CD8-positive, alpha-beta memory T cell (primary cell): ENCODE measurements at places on chromosomes 6 and 20. TPM values are rescaled to one million over a fixed set of nuclear protein-coding genes. Genes with fewer than 3 reads are reported as not detected.

Gene DPPA5
- not detected for polyA plus RNA-seq

Gene CD83
- polyA plus RNA-seq = 3.2 TPM

DNA sequence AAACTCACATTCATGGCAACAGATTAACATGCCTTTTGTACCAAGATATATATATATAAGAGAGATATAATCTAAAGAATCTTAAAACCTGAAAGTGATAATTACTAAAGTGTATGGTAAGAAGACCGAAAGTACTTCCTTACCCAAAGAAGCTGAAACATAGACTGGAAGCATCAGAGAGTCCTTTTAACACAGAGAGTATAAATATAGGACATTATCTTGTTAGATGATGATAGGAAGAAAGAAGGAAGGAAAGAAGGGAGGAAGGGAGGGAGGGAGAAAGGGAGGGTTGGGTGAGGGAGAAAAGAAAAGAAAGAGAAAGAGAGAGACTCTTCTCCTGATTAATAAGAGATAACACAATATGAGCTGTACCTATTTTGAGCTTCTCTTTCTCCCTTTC is 68.2 kb downstream of the PHIP start:
- no peak for DNase-seq

- DNase-seq = no peak
Measured at GRCh38 chr20:59471653-59472421, 132.5 kb upstream of the PHACTR3 start.

Gene PPP1R16B
- 40.2 TPM for polyA plus RNA-seq

DNA sequence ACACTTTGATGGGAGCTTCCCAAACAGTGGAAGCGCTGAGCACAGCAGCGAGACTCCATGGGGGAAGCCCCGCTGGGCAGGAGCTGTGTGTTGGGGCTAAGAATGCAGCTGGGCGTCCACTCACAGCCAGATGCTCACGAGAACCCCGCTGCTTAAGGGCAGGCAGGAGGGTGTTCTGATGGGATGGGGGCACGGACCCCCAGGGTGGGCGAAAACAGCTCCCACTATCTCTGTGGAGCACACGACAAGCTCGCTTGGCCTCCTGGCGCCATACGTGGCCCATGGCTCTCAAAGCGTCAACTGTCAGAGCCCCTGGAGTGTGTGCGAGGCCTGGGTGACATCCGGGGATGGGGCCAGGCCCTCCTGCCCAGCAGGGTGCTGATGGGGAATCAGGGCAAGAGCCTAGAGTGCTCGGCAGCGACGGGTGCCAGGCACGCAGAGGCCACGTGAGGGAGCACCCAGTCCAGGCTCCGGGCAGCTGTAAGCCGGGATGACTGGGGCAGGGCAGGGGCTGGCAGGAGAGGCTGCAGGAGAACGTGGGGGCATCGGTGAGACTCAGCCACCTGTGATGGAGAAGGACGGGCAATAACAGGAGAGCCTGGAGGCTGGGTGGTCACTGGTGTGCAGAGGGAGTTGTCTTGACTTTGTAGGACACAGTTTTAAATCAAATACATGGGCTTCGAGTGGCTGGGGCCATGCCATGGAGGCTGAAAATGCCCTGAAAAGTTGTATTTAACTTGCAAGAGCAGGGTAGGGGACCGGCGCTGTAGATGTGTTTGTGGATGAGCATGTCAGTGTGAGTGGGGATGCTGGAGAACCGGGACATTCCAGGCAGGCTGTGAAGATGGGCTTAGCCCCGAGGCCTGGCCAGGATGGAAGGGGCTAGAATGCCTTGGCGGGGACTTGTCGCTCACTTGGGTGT is 27.3 kb downstream of the PYGB start:
- DNase-seq = no peak

Gene MUC22
- polyA plus RNA-seq = not detected

DNA sequence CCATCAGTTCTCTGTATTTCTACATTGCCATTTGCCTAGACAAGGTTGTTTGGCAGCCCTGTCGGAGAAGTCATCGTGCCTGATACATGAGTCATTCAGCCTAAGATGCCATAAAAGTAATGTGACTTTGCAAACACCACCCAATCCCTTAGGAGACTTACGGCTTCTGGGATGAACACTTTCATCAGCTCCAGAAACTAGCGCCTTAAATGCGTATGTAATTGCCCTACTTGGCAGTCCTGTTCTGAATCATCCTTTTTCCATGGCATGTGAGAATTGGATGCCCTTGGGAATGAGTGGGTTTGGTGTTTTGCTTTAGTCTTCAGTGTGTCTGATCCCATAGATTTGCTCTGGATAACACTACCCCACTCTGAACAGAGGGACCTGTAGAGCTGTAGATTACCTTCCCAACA is 158.5 kb downstream of the SASH1 start:
- DNase-seq = no peak

GRCh38 chr6:150835620-150836019 is 29.9 kb upstream of the MTHFD1L start:
- no peak for DNase-seq

Gene SLC17A5
- 9.7 TPM for polyA plus RNA-seq

- DNase-seq = no peak
Measured at GRCh38 chr20:25738198-25738597, 41.5 kb upstream of the ZNF337 start.

DNA sequence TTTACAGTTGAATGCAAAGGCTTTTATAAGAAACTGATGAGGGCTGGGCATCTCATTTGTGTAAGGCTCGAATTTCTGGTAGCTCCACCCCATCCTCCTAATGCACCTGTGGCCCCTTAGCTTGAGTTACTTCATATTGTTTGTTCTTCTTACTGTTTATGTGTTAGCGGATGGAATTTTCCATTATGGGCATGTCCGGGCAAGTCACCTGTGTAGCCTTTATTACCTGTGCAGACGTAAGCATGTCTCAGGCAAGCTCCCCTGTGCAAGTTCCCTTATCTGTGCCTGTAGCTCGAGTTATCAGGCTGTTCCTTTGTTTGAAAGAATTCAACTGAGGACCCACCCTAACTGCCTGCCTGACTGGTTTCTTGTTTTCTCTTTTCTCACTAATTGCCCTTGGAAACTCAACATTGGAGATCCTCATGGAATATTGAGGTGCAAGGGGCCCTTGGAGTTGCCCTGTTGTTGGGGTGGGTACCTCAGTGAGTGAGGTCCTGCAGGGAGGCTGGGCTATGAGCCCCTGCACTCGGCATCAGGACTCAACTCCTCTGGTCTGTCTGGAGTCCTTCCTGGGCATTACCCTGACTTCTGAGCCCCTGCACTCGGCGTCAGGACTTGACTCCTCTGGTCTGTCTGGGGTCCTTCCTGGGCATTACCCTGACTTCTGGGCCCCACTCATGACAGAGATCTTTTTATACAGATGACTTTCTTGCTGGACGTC is 207.9 kb upstream of the SULF2 start:
- no peak for DNase-seq

Gene UFL1
- 20.7 TPM for polyA plus RNA-seq

DNA sequence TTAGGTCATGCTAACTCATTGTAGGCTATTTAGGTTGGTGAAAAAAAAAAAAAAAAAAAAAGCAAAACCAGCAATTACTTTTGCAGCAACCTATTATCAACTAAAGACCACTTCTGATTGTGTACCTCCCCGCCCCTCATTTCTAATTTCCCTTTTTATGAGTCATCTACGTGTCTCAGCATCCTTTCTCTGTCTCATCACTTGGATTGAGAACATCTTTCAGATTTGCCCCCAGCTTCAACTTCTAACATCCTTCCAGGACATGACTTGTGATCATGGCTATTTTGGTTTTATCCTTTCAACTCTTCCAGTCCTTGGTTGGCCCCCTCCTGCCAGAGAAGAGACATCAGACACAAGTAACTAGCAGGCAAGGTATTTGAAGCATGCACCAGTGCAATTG is 156.7 kb upstream of the CCN2 start:
- DNase-seq = no peak

DNA sequence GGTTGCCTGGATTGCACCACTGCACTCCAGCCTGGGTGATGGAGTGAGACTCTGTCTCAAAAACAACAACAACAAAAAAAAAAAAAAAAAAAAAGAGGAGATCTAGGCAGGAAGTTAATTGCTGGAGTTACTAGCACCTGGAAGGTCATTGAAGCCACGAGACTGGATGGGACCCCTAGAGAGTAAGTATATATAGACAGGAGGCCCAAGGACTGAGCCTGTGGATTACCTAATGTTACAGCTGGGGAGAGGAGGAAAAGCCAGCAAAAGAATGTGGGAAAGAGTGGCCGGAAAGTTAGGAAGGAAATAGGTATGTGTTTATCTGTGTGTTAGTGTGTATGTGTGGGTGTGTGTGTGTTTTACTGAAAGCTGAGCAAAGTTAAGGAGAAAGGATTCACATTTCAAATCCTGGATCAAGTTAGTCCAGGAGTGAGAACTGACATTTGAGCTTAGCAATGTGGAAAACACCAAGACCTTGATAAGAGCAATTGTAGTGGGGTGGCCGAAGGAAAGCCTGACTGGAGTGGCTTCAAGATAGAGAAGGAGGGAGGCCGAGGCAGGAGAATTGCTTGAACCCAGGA is 38.4 kb downstream of the ANKRD6 start:
- no peak for DNase-seq

DNA sequence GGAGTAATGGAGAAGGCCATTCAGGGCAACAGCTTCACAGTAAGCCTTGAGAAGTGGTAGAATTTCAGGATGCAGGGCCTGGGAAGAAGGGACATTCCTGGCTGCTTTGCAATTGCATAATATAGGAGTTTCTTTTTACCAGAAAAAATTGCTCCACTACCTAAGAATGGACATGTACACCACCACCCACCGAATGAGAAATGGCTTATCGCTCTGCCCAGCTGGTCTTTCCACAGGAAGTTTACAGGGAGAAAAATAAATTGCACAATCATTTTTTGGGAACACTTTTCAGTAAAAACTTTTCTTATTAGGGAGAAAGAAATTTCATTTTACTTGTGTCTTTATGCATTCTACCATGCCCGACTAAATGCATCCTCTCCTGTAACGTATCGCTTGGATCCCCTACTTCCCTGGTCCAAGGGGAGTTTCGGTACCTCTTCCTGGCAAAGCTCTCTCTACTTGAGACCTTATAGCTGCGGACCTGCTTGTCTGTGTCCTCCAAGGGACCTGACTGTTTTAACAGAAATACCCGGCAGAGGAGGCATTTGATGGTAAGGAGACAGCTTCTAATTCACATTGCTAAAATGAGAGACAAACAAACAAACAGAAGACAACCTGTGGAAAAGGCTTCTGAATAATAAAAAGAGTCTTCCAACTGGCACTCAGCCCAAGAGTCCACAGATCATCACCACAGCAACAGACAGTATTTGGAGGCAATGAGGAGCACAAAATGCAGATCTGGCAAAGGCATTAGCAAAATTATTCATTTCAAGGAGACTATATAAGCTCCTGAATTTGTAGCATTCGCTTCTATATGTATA is 54.2 kb downstream of the MAP3K5 start:
- no peak for DNase-seq

GRCh38 chr20:50358971-50359370 is 151.2 kb upstream of the PTPN1 start:
- DNase-seq = no peak

DNA sequence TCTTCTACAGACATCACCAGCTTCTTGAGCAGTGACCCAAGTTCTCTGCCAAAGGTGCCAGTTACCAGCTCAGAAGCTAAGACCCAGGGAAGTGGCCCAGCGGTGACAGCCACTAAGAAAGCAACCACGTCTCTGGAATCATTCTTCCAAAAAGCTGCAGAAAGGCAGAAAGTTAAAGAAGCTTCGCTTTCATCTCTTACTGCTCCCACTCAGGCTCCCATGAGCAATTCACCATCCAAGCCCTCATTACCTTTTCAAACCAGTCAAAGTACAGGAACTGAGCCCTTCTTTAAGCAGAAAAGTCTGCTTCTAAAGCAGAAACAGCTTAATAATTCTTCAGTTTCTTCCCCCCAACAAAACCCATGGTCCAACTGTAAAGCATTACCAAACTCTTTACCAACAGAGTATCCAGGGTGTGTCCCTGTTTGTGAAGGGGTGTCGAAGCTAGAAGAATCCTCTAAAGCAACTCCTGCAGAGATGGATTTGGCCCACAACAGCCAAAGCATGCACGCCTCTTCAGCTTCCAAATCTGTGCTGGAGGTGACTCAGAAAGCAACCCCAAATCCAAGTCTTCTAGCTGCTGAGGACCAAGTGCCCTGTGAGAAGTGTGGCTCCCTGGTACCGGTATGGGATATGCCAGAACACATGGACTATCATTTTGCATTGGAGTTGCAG is 15.2 kb downstream of the GTPBP2 start:
- DNase-seq = no peak

- no peak for DNase-seq
Measured at GRCh38 chr6:16882230-16882629, 121.0 kb upstream of the ATXN1 start.

DNA sequence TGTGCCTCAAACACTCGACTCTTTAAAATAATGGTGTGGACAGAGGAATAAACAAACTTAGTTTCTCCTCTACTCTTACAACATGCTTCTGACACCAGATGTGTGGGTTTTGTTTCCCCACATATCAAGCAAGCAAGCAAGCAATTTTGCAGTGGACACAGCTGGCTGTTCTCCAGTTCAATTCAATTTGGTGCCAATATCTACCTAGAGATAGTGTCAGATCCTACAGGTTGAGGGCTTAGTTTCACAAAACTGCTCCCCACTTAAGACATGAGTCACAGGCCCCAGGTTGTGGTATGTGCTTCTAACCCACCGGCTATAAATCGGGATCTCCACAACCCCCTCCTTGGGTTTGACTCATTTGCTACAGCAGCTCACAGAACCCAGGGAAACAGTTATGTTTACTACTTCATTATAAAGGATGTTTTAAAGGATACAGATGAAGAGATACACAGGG is 131.4 kb upstream of the TRAF3IP2 start:
- no peak for DNase-seq

Gene CHRNA4
- not detected for polyA plus RNA-seq

Gene EYA2
- not detected for polyA plus RNA-seq

Gene FITM2
- polyA plus RNA-seq = 1.3 TPM

Gene CTAGE9
- not detected for polyA plus RNA-seq

GRCh38 chr6:46808806-46809205 is 15.6 kb downstream of the MEP1A start:
- DNase-seq = no peak

Gene ZC3H12D
- 2.5 TPM for polyA plus RNA-seq

DNA sequence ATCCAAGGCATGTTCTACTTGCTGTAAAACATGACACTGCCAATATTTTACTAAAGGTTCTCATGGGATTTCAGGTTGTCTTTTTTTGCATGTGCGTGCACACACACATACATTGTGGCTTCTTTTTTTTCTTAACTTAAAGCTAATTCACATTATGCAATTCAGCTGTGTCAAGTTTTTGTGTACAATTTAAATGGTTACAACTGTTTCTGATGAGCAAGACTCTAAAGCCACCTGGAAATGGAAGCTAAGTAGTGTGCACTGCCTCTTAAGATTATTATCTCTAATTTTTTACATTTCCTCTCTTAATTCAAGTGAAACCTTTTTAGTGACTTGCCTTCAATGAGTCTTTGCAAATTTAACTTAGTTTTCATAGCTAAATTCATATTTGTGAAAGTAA is 75.3 kb downstream of the TULP4 start:
- no peak for DNase-seq

Gene HELZ2
- polyA plus RNA-seq = 9.8 TPM
